ENCODE measurements at places on chromosomes 12 and 14.
A peak's percentile ranks its signal among the peaks of the same experiment; 100 is the strongest.

GRCh38 chr14:50954811-50955372 is 10.6 kb upstream of the PYGL start:
- peaks cover 5% of the 10 kb centered on the region for H3K4me1 ChIP-seq
- no peak for DNase-seq
- H3K4me3 ChIP-seq: no peak overlapping the region
- H3K27ac ChIP-seq: no peak overlapping the region

- no peak overlapping the region for H3K4me3 ChIP-seq
- no peaks in the 10 kb centered on the region for H3K36me3 ChIP-seq
- no peak for DNase-seq
- peaks cover 4% of the 10 kb centered on the region for H3K4me1 ChIP-seq
- H3K27me3 ChIP-seq: 0 out of 2 replicates have a peak, but pooled peaks cover 2% of the 10 kb centered on the region
- H3K27ac ChIP-seq: no peak overlapping the region
Observed at GRCh38 chr12:5377997-5378592, 53.8 kb upstream of the NTF3 start.

DNA sequence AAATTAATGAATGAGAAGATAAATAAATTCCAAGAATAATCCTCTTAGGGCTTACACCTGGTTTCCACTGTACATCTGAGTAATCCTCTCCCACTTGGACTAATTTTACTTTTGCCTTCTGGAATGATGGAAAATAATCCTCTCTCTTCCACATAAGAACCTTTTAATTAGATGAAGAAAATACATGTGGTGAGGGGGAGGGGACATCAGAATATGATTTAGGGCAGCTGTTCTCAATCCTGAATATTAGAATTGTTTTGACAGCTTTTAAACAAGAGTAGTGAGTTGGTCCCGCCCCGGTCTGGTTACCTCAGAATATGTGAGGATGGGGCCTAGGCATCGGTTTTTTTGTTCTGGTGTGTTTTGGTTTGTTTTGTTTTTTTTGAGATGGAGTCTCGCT is 51.5 kb downstream of the HECTD4 start:
- H3K27me3 ChIP-seq: no peaks in the 10 kb centered on the region
- no peaks in the 10 kb centered on the region for H3K36me3 ChIP-seq
- no peaks in the 10 kb centered on the region for H3K4me1 ChIP-seq
- no peak overlapping the region for H3K27ac ChIP-seq
- no peak for DNase-seq

- H3K4me3 ChIP-seq: no peak overlapping the region
- H3K27me3 ChIP-seq: no peaks in the 10 kb centered on the region
Observed at GRCh38 chr12:95054206-95054605, 19.2 kb downstream of the NR2C1 start.

- DNase-seq: no peak
- H3K4me3 ChIP-seq: no peak overlapping the region
- H3K36me3 ChIP-seq: no peaks in the 10 kb centered on the region
Observed at GRCh38 chr14:56555921-56556570, 23.6 kb upstream of the TMEM260 start.

DNA sequence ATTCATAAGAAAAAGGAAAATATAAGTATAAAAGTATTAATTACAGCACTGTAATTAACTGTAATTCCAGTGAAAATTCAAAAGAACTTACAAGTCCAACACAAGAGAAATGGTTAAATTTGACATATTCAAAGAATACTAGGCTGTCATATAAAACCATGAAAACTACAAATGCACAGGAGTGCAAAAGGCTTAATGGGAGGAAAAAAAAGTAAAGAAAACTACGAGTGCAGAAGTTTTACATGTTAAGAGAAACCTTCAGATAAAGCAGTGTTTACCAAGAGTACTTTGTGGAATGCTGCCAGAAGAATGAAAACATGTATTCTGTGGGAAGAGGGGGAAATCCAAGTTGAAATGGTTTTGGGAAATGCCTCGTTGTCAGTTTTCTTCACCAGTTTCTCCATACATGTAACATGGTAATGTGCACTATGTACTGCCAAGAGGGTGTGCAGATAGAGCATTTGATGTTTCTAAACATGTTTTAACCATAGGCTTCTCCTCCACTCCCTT is 9.1 kb downstream of the HEATR5A start:
- H3K36me3 ChIP-seq: no peaks in the 10 kb centered on the region
- H3K27ac ChIP-seq: no peak overlapping the region
- no peaks in the 10 kb centered on the region for H3K27me3 ChIP-seq
- no peak overlapping the region for H3K4me3 ChIP-seq

GRCh38 chr12:132314035-132314434 is 15.4 kb downstream of the GALNT9 start:
- no peaks in the 10 kb centered on the region for H3K4me1 ChIP-seq
- peaks cover 6% of the 10 kb centered on the region for H3K27me3 ChIP-seq
- no peak overlapping the region for H3K4me3 ChIP-seq
- H3K27ac ChIP-seq: no peak overlapping the region
- DNase-seq: no peak

GRCh38 chr14:77238996-77239395 is 32.0 kb downstream of the NGB start:
- H3K4me1 ChIP-seq: no peaks in the 10 kb centered on the region
- no peaks in the 10 kb centered on the region for H3K36me3 ChIP-seq
- DNase-seq: no peak
- no peak overlapping the region for H3K27ac ChIP-seq

DNA sequence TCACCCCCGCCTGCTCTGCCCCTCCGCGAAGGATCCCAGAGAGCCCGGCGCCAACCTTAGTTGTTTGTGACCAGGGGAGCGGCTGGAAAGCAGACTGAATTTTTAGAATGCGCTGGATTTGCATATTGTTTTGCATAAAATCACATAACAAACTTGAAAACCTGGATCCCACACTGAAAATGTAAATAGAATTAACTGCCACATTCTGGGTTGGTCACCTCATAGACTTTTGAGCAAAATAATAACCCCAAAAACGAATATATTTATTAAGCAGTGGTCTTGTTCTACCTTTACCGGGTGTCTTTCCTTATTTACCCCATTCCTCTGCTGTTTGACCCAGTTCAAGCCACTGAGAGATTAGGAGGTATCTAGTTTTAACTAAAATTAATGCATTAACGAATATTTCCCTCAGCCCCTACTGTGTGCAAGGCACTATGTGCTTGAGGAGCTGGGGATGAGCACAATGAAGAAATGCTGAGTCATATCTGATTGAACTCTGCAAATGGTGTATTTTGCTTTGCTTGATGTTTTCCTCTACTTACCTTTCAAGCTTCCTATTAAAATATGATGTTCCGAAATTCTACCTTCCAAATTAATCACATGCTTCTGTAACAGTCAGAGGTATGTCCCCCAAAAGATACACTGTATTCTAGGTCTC is 438 bp upstream of the EGLN3 start:
- DNase-seq: no peak
- H3K27ac ChIP-seq: peak overlapping the region; percentile 69
- peaks cover 9% of the 10 kb centered on the region for H3K27me3 ChIP-seq
- H3K4me1 ChIP-seq: peaks cover 7% of the 10 kb centered on the region

DNA sequence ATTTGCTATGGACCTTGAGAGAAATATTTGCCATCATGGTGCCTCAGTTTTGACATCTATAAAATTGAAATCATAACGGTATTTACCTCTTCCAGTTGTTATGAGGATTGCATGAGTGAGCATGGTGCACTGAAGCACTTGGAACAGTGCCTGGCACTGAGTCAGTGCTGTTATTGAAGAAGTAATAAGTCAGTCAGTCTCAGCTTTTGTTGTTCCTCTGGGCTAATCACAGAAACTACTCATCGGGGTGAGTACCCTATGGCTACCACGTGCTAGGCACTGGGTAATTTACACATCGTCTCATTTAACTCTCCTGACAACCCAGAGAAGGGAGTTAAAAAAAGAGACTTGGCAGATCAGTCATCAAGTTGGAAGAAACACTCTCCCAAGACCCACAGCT is 159.5 kb upstream of the NRXN3 start:
- no peak overlapping the region for H3K27ac ChIP-seq
- no peaks in the 10 kb centered on the region for H3K27me3 ChIP-seq
- no peak for DNase-seq
- no peak overlapping the region for H3K4me3 ChIP-seq
- H3K4me1 ChIP-seq: no peaks in the 10 kb centered on the region

GRCh38 chr12:131927110-131928079 is 1.7 kb upstream of the PUS1 start:
- no peak overlapping the region for H3K27ac ChIP-seq
- DNase-seq: no peak
- peaks cover 8% of the 10 kb centered on the region for H3K36me3 ChIP-seq

- H3K36me3 ChIP-seq: no peaks in the 10 kb centered on the region
- H3K27ac ChIP-seq: no peak overlapping the region
- no peaks in the 10 kb centered on the region for H3K4me1 ChIP-seq
- no peaks in the 10 kb centered on the region for H3K27me3 ChIP-seq
- no peak overlapping the region for H3K4me3 ChIP-seq
Observed at GRCh38 chr14:59424341-59425071, 40.7 kb downstream of the GPR135 start.

DNA sequence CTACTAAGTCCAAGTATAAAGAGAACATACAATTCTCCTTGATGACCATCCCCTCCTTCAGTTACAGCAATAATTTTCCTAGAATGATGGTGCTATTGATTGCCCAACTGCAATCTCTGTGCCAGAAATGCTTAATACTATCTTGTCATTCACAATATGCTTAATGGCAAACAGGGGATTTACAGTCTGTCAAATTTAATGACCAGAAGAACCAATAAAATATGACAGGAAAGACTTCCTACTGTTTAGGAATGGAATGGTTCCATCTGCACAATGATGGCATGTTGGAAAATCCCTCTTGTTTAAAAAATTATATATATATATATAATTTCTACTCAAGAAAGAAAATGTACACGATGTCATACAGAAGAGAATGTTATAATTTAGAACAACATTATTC is 623.2 kb downstream of the CCER1 start:
- no peak overlapping the region for H3K4me3 ChIP-seq
- 0 out of 2 replicates have a peak, but pooled peaks cover 4% of the 10 kb centered on the region for H3K27me3 ChIP-seq
- no peaks in the 10 kb centered on the region for H3K36me3 ChIP-seq
- no peak for DNase-seq
- no peak overlapping the region for H3K27ac ChIP-seq
- H3K4me1 ChIP-seq: no peaks in the 10 kb centered on the region

DNA sequence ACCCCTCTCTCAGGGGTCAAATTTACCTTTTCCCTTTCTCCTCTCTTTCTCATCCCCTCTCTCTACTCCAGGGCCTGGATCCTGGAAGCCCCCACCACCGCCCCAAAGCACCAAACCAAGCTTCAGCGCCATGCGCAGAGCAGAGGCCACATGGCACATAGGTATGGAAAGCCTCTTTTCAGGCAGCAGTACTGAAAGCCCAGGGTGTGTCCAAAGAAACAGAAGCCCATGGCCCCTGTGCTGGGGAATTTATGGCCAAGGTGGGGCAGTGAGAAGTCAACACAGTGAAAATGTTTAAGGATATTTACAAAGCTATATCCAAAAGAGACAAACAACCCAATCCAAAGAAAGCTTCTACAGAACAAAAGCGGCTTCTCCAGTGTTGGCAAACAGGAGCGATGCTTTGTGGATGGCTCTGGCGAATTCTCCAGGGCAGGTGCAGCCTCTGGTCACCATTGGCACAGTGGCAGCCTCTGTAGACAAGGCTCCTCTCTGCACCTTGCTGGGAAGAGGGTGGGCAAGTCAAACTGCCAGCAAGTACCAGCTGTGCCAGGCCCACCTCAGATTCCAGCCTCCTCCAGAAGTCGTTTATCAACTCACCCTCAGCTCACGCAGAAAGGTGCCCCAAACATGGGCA is 4.7 kb upstream of the CPNE6 start:
- no peak overlapping the region for H3K27ac ChIP-seq
- H3K36me3 ChIP-seq: no peaks in the 10 kb centered on the region
- H3K4me1 ChIP-seq: no peaks in the 10 kb centered on the region
- DNase-seq: no peak

DNA sequence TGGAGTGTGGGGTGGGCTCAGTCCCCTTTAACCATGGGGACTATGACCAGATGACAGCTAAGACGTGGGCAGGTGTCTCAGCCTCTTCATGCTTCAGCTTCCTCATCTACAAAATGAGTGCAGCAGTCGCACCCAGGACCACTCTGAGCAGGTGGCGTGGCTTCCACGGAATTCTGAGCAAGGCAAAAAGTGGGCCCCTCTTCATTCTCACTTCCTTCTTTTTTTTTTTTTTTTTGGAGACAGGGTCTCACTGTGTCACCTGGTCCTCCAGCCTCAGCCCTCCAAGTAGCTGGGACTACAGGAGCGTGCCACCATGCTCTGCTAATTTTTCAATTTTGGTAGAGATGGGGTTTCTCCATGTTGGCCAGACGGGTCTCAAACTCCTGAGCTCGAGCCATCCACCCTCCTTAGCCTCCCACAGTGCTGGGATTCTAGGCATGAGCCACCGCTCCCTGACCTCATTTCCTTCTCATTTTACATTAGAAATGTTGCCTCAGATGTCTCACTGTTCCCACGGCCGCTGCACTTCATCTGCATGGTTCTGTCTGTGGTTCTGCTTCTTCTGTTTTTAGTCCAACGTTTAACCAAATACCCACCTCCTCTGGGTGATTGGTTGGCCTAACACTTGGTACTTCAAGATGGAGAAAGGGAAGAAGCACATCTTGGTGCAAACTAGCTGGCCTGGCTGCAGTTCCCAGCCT is 41.3 kb upstream of the BCL7A start:
- H3K27me3 ChIP-seq: no peaks in the 10 kb centered on the region
- no peak overlapping the region for H3K27ac ChIP-seq
- no peaks in the 10 kb centered on the region for H3K36me3 ChIP-seq
- H3K4me1 ChIP-seq: no peaks in the 10 kb centered on the region

GRCh38 chr12:2020511-2020910 is 16.3 kb upstream of the DCP1B start:
- H3K4me1 ChIP-seq: peaks cover 2% of the 10 kb centered on the region
- no peaks in the 10 kb centered on the region for H3K36me3 ChIP-seq
- H3K27ac ChIP-seq: no peak overlapping the region
- no peak overlapping the region for H3K4me3 ChIP-seq
- no peaks in the 10 kb centered on the region for H3K27me3 ChIP-seq
- no peak for DNase-seq

DNA sequence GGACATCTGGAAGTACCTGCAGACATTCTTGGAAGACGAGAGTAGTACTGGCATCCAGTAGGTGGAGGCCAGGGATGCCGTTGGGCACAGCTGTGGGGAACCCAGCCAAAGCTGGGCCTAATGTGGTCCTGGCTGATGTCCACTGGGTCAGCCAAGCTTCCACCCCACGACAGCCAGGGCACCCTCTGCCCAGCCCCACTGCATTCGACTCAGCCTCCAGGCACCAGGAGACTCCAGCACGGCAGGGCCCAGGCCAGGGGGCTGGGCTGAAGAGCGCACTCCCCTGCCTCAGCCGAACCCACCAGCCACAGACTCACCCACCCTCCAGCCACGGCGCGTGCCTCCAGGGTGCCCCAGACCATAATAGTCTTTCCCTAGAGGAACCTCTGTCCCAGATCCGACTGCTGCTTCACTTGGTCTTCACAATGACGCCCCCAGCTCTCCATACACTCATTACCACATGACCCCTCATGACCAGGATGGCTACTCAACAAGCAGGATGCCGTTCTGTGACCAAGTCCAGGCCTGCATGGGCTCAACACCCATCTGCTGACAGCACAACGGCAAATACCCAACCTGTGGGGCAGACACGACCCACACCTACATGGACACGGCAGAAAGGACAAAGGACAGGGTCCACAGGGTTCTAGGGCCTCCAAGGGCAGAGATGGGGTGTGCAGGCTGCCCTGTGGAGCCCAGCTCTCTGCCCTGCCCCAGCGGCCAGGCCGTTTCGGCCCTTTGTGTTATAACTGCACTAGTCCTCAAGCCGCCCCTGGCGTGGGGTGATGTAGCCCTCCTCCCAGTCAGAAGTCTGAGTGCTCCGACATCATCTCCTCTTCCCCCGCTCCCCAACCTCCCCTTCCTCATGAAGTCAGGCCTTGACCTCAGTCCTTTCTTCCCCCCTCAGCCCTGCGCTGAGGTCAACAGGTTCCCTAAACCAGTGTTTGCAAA is 22.8 kb downstream of the ITPK1 start:
- no peaks in the 10 kb centered on the region for H3K36me3 ChIP-seq
- DNase-seq: no peak
- no peak overlapping the region for H3K4me3 ChIP-seq
